Immature natural killer cell (primary cell): ENCODE measurements at places on chromosomes 7 and 10. TPM values are rescaled to one million over a fixed set of nuclear protein-coding genes. Genes with fewer than 3 reads are reported as not detected.

DNA sequence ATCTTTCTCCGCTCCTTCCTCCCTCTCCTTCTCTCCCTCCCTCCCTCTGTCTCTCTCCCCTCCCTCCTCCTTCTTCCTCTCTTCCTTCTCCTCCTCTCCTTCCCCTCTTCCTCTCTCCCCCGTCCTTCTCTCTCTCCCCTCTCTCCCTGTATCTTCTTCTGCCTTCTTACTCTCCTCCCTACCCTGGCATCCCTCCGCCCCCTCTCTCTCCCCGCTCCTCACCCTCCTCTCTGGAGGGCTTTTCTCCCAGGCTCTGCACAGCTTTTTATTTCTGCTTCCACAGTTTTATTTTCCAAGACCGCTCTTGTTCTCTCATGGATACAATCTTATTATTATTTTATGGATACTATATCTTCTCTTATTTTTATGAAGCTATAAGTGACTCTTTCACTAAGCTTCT, 32.6 kb downstream of the AP5Z1 start:
- no peak overlapping the region for H3K27ac ChIP-seq
- no peak overlapping the region for H3K4me3 ChIP-seq
- DNase-seq: no peak
- no peaks in the 10 kb centered on the region for H3K36me3 ChIP-seq
- peaks cover 5% of the 10 kb centered on the region for H3K27me3 ChIP-seq

DNA sequence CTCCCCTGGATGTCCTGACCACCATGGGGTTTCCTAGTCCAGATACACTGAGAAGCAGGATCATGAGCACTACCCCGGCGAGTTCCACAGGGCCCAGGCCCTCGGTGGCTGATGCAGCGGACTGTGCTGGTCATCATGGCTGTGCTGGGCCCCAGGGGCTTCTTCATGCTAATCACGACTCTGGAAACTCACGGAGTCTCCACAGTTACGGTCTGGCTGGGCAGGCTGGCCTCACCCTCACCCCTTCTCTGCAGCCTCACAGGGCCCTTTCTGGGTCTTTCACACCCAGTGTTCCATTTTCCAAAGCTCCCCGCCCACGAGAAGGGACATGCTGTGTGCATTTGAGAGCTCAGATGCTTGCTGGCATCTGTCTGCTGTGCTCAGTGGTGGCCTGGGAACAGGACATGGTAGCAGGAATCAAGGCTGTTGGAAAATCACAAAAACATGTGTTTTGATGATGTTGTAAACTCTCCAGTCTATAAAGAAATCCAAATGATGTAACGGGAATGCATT, 119.0 kb downstream of the PTPN20 start:
- H3K27ac ChIP-seq: no peak overlapping the region
- H3K27me3 ChIP-seq: peaks cover 3% of the 10 kb centered on the region
- no peaks in the 10 kb centered on the region for H3K36me3 ChIP-seq
- H3K4me1 ChIP-seq: no peaks in the 10 kb centered on the region
- DNase-seq: no peak
- H3K4me3 ChIP-seq: no peak overlapping the region

DNA sequence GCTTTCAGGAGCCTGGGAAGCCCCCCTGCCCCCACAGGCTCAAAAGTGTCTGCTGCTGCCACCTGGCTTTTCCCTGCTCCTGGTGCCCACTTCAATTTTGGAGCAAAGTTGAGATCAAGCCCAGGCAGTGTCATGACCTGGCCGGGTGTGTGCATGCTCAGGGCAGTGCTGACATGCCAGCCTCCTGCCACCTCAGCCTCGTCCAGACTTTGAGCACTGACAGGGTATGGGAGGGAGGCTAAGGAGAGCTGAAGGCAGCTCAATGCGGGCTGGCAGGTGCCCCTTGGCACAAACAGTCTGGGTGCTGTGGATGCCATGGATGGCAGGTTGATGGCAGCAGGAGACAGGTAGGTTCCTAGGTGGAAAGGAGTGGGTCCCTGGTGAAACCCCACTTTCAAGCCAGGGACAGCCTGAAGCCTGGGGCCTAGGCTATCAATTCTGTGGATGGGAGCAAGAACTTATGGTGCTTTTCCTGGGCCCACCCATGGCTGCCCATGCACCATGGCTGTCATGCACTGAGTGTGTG, 12.3 kb upstream of the ECHDC3 start:
- no peaks in the 10 kb centered on the region for H3K36me3 ChIP-seq
- H3K27ac ChIP-seq: no peak overlapping the region
- DNase-seq: no peak
- no peak overlapping the region for H3K4me3 ChIP-seq
- peaks cover 5% of the 10 kb centered on the region for H3K27me3 ChIP-seq

DNA sequence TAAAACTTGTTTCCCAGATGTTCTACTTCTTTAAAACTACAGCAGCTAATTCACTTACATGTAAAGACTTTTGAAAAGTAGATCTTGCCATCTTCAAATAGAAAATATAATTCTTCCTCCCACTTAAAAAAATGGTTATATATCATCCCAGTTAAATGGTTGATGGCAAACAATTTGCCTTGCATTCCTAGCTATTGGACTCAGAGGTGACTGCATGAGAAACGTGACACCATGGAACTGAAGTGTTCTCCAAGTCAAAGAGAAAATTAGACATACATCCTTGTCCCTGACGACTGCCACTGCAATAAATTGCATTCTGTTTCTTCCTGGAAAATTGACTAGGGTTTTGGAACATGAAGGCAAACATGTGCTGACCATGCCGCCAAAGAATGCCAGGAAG, 95.0 kb upstream of the POM121L12 start:
- H3K4me3 ChIP-seq: no peak overlapping the region
- no peaks in the 10 kb centered on the region for H3K36me3 ChIP-seq
- no peaks in the 10 kb centered on the region for H3K4me1 ChIP-seq
- H3K27me3 ChIP-seq: no peaks in the 10 kb centered on the region
- DNase-seq: no peak
- H3K27ac ChIP-seq: no peak overlapping the region

DNA sequence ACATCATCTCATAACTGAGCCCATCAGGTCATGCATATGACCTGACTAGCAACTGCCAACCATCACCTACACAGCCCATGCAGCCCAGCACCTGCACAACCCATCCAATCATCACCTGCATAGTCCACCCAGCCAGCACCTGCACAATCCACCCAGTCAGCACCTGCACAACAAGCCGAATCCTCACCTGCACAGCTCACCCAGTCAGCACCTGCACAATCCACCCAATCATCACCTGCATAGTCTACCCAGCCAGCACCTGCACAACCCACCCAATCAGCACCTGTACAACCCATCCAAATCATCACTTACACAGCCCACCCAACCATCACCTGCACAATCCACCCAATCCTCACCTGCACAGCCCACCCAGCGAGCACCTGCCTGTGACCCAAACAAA, 33.4 kb upstream of the WDFY4 start:
- DNase-seq: no peak
- H3K4me3 ChIP-seq: no peak overlapping the region
- H3K4me1 ChIP-seq: peaks cover 6% of the 10 kb centered on the region

GRCh38 chr7:32158751-32159745, 88.8 kb upstream of the PDE1C start:
- H3K36me3 ChIP-seq: no peaks in the 10 kb centered on the region
- peaks cover 4% of the 10 kb centered on the region for H3K27me3 ChIP-seq
- no peak overlapping the region for H3K27ac ChIP-seq
- no peak for DNase-seq
- no peak overlapping the region for H3K4me3 ChIP-seq

DNA sequence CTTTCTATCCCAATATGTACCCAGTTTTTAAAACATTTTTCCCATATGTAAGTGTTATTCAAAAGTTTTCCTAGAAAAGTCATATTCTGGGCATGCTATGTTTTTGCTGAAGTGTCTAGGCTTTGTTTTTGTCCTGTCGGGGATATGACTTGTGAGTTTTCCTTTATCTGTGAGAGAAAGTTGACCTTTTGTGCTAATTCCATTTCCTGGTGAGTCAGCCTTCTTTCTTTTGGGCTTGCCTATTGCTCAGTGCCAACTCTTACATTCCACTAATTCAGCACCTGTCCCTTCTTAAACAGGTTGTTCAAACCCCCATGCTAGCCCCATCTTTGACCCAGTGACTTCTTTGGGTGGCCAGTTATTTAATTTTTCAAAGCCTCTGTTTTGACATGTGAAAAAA, 146.2 kb downstream of the AHR start:
- no peak for DNase-seq
- no peaks in the 10 kb centered on the region for H3K36me3 ChIP-seq
- H3K27ac ChIP-seq: no peak overlapping the region
- H3K4me1 ChIP-seq: no peaks in the 10 kb centered on the region
- H3K27me3 ChIP-seq: no peaks in the 10 kb centered on the region

GRCh38 chr10:115657161-115657860, 564.1 kb downstream of the ATRNL1 start:
- no peaks in the 10 kb centered on the region for H3K4me1 ChIP-seq
- H3K36me3 ChIP-seq: no peaks in the 10 kb centered on the region
- no peaks in the 10 kb centered on the region for H3K27me3 ChIP-seq

- H3K27ac ChIP-seq: peak overlapping the region; percentile 89
- peak; percentile 80 for DNase-seq
- H3K36me3 ChIP-seq: peaks cover under 1% of the 10 kb centered on the region
- H3K4me1 ChIP-seq: peaks cover 29% of the 10 kb centered on the region
- peaks cover 6% of the 10 kb centered on the region for H3K27me3 ChIP-seq
These were observed 13.1 kb upstream of the SGMS1 start for GRCh38 chr10:50636618-50637579.

GRCh38 chr7:128243273-128243672, 2.2 kb downstream of the LEP start:
- peaks cover 8% of the 10 kb centered on the region for H3K27me3 ChIP-seq
- H3K36me3 ChIP-seq: peaks cover 4% of the 10 kb centered on the region
- no peak for DNase-seq
- no peak overlapping the region for H3K4me3 ChIP-seq
- H3K27ac ChIP-seq: no peak overlapping the region
- H3K4me1 ChIP-seq: no peaks in the 10 kb centered on the region

DNA sequence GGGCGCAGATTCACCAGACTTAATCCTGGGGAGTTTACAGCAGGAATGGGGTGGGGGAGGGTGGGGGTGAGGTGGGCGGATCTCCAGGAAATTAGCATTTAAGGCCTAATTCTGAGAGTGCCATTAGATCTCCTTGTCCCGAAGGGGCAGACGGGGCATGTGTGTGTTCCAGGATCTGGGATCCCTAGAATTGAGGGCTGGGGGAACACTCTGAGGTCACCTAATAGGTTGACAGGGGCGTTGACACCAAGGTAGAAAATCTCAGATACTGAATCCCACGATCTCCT, 9.4 kb upstream of the EPHB4 start:
- H3K36me3 ChIP-seq: no peaks in the 10 kb centered on the region
- peak overlapping the region; percentile 86 for H3K27ac ChIP-seq
- no peak for DNase-seq
- H3K4me3 ChIP-seq: peak overlapping the region; percentile 93
- H3K27me3 ChIP-seq: peaks cover 2% of the 10 kb centered on the region
- H3K4me1 ChIP-seq: peaks cover 11% of the 10 kb centered on the region

GRCh38 chr10:26378861-26379294, 59.3 kb upstream of the APBB1IP start:
- H3K36me3 ChIP-seq: no peaks in the 10 kb centered on the region
- no peak for DNase-seq
- H3K27me3 ChIP-seq: peaks cover 2% of the 10 kb centered on the region
- no peak overlapping the region for H3K27ac ChIP-seq

DNA sequence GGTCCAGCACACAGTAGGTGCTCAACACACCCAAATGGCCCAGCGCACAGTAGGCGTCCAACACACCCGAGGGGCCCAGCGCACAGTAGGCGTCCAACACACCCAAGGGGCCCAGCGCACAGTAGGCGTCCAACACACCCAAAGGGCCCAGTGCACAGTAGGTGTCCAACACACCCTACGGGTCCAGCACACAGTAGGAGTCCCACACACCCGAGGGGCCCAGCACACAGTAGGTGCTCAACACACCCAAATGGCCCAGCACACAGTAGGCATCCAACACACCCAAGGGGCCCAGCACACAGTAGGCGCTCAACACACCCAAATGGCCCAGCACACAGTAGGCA, 80.8 kb downstream of the FOXL3 start:
- H3K27me3 ChIP-seq: peaks cover 2% of the 10 kb centered on the region
- no peak overlapping the region for H3K27ac ChIP-seq
- DNase-seq: no peak
- H3K36me3 ChIP-seq: no peaks in the 10 kb centered on the region

- DNase-seq: no peak
- H3K27me3 ChIP-seq: peaks cover 3% of the 10 kb centered on the region
- H3K27ac ChIP-seq: no peak overlapping the region
These were observed 407.1 kb downstream of the LRMDA start for GRCh38 chr10:75838486-75838885.

DNA sequence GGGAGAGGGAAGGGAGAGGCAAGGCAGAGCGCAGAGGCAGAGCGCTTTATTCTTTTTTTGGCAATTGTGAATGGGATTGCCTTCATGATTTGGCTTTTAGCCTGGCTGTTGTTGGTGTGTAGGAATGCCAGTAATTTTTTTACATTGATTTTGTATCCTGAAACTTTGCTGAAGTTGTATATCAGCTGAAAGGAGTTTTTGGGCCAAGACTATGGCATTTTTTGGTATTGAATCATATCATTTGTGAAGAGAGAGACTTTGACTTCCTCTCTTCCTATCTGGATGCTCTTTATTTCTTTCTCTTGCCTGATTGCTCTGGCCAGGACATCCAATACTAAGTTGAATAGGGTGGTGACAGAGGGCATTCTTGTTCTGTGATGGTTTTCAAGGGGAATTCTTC, 291.3 kb downstream of the REEP3 start:
- DNase-seq: no peak
- H3K4me3 ChIP-seq: no peak overlapping the region
- H3K27ac ChIP-seq: no peak overlapping the region
- H3K4me1 ChIP-seq: no peaks in the 10 kb centered on the region
- H3K27me3 ChIP-seq: peaks cover 1% of the 10 kb centered on the region

GRCh38 chr10:120609006-120609405, 152.0 kb downstream of the PLPP4 start:
- no peak overlapping the region for H3K27ac ChIP-seq
- no peaks in the 10 kb centered on the region for H3K36me3 ChIP-seq
- H3K4me3 ChIP-seq: no peak overlapping the region
- peaks cover 4% of the 10 kb centered on the region for H3K27me3 ChIP-seq
- H3K4me1 ChIP-seq: no peaks in the 10 kb centered on the region
- no peak for DNase-seq

DNA sequence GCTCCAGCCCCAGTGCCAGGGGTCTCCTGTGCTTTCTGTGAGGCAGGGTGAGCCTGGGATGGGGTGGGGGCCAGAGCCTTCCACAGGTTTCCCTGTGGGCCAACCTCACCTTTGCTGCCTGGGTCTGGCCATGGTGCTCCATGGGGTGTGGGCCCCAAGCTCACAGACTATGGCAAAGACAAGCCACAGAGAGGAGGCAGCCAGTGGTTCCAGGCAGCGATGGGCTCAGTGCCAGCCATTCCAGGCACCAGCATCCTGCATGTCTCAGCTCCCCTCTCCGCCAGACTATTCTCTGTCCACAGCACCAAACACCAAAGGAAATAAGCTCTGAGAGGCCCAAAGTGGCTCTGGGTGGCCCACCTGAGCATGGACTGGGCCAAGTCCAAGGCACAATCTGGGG, 133.5 kb downstream of the PTPN20 start:
- no peak overlapping the region for H3K27ac ChIP-seq
- no peak overlapping the region for H3K4me3 ChIP-seq
- H3K36me3 ChIP-seq: no peaks in the 10 kb centered on the region
- H3K4me1 ChIP-seq: no peaks in the 10 kb centered on the region
- peaks cover 5% of the 10 kb centered on the region for H3K27me3 ChIP-seq
- no peak for DNase-seq

- H3K27me3 ChIP-seq: no peaks in the 10 kb centered on the region
- no peak overlapping the region for H3K4me3 ChIP-seq
- peaks cover 9% of the 10 kb centered on the region for H3K36me3 ChIP-seq
- no peak for DNase-seq
- no peak overlapping the region for H3K27ac ChIP-seq
- peaks cover 6% of the 10 kb centered on the region for H3K4me1 ChIP-seq
These were observed 69.3 kb downstream of the LRRC4 start for GRCh38 chr7:127961786-127962453.

Gene SBDS
- polyA plus RNA-seq: 65.8 TPM

Gene TCAF2
- polyA plus RNA-seq: 2.5 TPM

Gene UPK3BL2
- 2.5 TPM for polyA plus RNA-seq

Gene SRI
- polyA plus RNA-seq: 297 TPM

Gene WDFY4
- 1.0 TPM for polyA plus RNA-seq

Gene SOSTDC1
- polyA plus RNA-seq: not detected
